ENCODE measurements at places on chromosomes 7 and 10.

- DNase-seq: no peak
Observed at GRCh38 chr7:146665023-146665422, 548.4 kb downstream of the CNTNAP2 start.

GRCh38 chr7:105635197-105635596 is 53.9 kb upstream of the EFCAB10 start:
- DNase-seq: no peak

GRCh38 chr7:4856336-4857057 is 5.3 kb downstream of the PAPOLB start:
- no peak for DNase-seq

DNA sequence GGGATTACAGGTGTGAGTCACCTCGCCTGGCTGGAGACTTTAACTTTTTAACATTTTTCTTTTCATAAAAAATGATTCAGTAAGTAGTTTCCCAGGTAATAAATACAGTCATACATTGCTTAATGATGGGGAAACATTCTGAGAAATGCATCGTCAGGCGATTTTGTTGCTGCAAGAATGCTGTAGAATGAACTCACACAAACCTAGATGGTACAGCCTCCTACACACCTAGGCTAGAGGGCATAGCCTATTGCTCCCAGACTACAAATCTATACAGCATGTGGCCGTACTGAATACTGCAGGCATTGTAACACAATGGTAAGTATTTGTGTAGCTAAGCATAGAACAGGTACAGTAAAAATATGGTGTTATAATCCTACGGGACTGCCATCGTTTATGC is 108.5 kb upstream of the SFMBT2 start:
- no peak for DNase-seq

DNA sequence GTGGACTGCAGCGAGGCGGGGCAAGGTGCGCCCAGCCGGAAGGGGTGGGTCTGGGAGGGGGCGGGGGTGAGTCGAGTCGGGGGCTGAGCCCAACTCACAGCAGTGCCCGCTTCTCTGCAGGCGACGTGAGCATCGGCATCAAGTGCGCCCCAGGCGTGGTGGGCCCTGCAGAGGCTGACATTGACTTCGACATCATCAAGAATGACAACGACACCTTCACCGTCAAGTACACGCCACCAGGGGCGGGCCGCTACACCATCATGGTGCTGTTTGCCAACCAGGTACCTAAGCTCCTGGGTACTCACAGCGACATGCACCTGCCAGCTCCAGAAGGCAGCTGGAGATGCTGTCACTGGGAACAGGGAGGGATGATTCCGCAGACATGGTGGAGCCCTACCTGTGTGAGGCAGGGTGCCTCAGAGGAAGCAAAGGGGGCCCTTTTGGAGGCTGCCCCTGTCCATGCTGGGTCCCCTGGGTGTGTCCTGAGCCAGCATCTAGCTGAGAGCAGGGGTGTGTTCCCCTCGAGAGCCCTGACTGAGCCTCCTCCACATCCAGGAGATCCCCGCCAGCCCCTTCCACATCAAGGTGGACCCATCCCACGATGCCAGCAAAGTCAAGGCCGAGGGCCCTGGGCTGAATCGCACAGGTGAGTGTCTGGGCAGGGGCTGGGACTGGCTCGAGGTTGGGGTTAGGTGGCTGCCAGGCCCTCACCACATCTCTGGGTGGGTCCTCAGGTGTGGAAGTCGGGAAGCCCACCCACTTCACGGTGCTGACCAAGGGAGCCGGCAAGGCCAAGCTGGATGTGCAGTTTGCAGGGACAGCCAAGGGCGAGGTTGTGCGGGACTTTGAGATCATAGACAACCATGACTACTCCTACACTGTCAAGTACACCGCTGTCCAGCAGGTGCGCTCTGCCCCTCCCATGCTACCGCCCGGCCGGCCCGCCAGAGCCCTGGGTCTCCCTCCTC is 12.8 kb downstream of the FLNC start:
- no peak for DNase-seq

GRCh38 chr10:77560052-77560451 is 77.6 kb downstream of the KCNMA1 start:
- no peak for DNase-seq

DNA sequence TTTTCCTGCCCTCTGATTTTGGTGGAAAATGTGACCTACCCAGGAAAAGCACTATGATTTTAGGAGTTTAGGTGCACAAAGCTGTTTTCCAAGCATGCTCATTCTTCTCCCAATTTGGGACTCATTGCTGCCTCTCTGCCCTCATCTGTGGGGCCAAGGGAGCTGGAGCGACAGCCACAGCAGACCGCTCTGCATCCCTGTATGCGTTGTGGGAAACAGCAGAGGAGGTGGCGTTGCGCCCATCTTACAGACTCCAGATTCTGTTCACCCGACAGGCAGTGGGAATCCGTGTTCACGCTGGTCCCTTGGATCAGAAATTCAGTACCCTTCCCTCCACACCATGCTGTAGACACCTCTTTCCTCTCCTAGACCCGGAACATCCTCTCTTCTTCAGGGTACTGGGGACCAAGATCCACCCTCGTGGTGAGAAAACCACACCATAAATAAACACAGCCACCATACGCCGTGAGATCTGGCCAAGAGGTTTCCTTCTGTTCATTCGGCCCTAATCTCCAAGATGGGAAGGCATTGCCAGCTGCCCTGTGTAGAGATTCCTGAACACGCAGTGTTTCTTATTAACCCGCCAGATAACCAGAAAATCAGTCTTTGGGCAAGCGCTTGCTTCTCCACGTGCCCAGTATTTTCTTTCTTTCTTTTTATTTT is 87.9 kb downstream of the CUX1 start:
- DNase-seq: no peak

DNA sequence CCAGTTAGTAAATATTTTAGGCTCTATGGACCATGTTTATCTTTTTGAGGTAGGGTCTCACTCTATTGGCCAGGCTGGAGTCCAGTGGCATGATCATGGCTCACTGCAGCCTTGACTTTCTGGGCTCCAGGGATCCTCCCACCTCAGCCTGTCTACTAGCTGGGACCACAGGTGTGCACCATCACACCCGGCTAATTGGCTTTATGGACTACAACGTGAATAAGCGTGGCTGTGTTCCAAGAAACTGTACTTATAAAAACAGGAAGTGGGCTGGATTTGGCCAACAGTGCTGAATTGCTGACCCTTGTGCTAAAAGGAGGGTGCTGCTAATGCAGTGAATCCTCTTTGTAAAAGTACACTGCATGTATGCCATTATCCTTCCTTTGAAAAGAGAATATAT is 111.7 kb upstream of the CDK13 start:
- no peak for DNase-seq

DNA sequence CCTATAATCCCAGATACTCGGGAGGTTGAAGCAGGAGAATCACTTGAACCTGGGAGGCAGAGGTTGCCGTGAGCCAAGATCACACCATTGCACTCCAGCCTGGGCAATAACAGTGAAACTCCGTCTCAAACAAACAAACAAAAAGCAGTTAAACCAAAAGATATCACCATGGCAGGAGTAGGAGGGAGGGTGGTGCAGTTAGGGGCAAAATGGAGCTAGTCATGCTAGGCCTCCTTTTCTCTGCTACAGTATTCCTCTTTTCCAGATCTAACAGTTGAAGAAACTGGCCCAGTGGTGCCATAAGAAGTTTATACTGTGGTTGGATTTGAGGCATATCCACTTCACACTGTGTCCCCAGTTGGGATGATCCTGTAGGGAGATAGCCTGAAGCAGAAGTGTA is 261.6 kb downstream of the SKIDA1 start:
- no peak for DNase-seq

DNA sequence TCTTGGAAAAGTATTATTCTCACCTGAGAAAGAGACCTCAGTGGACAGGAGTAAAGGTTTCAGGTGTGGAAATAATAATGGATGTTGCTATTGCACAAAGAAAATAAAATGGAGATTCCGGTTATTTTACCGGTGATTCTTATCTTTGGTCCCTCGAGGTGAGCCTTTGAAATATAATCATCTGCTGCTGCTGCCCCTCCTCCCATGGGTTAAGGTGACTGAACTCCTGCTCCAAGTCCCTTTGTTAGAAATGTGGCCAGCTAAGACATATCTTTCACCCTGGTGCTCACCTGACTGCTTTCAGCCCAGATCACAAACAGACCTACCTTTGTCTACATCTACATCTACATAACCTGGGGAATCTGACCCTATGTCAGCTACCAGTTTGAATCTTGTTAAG is 5.7 kb downstream of the CUBN start:
- DNase-seq: no peak

DNA sequence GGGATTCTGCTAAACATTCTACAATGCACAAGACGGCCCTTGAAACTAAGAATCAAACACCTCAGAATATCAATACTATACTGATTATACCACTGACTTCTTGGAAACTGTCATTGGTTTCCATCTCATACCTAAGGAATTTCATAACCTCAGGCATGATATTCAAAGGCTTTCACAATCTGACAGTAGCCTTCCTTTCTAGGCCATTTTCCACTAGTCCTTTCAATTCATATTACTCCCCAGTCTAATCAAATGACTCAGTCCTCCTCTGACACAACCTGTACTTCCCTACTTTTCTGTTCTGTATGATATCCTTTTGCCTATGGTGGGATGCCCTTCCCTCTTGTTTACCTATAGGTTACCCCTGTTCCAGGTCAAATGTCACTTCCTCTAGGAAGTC is 48.3 kb downstream of the CSTF2T start:
- DNase-seq: no peak

- DNase-seq: peak; percentile 35
Observed at GRCh38 chr7:151992375-151992774, 33.1 kb upstream of the GALNT11 start.

- DNase-seq: no peak
Observed at GRCh38 chr7:149443523-149443922, 17.3 kb downstream of the ZNF777 start.

DNA sequence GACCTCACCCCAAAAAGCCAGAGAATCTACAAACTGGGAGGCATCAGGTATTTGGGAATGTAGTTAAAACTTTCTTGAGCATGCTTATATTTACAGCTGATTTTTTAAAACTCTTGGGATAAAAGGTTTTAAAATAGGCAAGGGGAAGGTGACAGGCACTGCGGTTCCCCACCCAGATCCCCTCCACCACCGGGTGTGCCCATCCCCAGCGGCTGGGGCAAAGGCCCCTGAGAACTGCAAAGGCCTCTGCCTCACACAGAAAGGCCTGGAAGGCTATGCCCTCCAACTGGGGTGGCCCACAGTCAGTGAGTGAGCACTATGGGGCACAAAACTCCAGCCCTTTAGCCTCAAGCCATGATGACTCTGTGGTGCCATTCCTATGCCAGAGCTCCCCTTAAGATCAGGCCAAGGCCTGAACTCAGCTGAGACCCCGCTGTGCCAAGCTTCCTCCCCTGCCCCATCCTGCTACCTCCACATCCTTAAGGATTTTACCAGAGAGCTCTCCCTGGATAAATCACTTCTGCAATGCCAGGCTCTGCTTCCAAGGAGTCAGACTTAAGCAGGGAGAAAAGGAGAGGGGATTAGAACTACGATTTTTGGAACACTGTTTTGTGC is 299.1 kb downstream of the GRID1 start:
- DNase-seq: no peak

DNA sequence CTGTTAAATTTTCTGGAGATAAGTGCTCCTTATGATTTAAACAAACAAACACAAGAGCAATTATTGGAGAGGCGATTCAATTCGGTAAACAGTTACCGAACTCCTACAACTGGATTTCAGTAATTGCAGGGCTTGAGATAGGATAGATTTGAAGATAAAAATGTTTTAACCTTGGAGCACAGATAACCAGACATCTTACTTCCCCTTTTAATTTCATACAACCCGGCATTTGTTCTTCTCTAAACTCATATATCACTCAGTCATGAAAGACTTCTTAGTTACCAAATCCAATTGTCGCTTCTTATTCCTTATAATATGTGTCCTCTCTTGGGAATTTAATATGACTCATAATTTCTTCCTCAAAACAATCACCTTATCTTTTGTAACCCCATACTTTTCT is 235.9 kb upstream of the CSTF2T start:
- DNase-seq: no peak

GRCh38 chr7:32239764-32240163 is 169.6 kb upstream of the PDE1C start:
- DNase-seq: no peak

DNA sequence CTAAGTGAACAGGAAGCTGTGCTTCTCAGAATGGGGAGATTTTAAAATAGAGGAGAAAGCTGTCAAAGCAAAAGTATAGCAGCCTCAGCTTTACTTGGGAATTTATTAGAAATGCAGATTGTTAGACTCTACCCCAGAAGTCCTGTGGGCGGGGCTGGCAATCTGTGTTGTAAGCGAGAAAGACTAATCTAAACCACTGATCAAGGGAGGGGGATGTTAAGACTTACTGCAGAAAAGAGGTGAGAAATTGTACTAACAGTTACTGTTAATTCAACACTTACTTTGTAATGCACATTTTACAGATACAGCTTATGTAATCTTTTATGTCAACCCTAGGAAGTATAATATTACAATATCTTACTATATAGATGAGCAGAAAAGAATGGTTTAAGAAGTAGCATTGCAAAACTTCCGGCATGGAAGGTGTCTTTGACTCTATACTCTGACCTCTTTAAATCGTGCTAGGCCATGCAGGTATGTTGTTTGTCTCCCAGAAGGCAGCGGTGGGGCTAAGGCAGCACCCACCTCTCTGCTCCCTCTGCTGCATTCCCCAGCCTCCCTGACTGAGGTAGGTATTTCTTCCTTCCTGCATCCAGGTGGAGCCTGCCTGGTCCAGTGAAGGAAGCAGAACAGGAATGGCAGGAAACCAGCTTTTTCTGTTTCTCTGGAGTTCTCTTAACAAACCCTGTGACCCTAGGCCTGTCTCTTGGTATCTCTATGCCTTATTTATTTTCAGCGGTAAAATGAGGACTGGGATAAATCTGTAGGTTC is 462.2 kb downstream of the AUTS2 start:
- DNase-seq: no peak

GRCh38 chr10:32050177-32050576 is 6.0 kb downstream of the KIF5B start:
- DNase-seq: no peak

DNA sequence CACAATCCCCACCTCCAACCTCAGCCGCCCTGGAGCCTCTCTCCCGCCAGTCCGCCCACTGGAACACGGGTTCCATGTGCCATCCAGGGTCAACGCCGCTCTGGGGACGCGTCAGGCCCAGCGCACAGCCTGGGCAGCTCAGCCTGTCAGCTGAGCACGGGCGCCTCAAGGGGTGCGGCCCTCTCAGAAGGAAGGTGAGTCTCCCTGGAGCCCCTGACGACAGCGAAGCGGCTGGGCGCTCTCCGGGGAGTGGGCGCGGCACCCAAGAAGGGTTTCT is 1.2 kb upstream of the SLC18A3 start:
- no peak for DNase-seq

DNA sequence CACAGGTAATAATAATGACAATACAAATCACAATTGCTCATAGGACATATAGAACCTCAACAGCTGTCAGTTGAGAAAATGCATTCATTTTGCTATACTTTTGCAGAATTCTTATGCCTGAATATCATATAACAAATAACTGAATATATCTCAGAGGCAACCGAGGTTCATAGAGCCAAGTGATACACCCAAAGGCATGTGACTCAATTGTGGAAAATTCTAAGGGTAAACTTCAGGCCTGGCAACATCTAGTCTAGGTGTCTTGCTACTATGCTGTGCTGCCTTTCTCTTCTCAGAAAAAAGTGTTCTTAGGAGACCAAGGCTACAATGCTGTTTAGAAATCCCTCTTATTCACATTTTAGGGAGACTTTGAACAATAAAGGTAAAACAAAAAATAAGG is 270.7 kb downstream of the BAMBI start:
- no peak for DNase-seq
